ENCODE measurements at places on chromosomes 5 and 9.
A peak's percentile ranks its signal among the peaks of the same experiment; 100 is the strongest.

GRCh38 chr5:143481697-143482531, 78.4 kb upstream of the NR3C1 start:
- DNase-seq, result no peak

DNA sequence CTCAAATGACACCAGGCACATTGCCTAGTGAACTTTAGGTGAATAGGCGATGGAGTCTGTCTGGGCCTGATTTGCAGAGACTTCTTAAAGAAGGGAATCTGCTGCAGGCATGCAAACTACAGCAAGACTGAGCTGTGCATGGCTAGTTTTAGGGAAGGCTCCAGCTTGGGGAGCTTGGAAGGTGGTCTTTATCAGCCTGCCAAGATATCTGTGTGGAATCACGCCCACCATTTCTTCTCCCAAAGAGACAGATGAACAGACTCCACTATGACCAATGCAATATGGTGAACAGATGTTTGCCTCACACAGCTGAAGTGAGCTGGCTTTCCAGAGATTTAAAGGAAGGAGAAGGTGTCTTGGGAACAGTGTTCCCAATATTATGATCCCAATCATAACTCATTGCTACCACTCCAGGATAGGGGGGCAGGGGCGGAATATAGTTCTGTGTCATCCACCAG, 129.0 kb upstream of the HMHB1 start:
- no peak for DNase-seq

DNA sequence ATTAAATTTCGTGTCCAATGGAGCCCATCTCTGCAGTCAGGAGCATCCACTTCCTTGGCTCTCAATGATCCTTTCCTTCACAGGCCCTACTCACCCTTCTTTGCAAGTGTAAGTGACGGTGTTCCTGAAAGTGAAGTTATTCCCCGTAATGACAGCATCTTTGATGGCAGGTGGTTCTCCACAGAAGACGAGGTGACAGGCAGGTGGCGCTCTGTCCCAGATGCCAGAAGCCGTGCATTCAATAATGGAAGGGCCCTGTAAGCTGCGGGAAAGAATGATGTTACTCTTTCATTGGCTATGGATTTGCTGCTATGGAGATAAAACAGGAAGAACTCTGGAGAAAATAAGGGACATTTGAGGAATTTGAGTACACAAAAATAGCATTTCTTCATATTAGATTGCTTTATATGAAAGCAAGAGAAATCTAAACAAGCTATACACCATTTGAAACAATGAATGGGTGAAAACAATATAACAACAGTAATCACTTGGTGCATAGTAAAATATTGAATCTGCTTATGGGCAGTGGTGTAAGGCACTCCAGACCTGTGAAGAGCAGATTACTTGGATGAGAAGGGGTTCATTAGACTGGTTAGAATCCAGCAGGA, 89.9 kb upstream of the TXNDC8 start:
- peak; percentile 60 for DNase-seq

DNA sequence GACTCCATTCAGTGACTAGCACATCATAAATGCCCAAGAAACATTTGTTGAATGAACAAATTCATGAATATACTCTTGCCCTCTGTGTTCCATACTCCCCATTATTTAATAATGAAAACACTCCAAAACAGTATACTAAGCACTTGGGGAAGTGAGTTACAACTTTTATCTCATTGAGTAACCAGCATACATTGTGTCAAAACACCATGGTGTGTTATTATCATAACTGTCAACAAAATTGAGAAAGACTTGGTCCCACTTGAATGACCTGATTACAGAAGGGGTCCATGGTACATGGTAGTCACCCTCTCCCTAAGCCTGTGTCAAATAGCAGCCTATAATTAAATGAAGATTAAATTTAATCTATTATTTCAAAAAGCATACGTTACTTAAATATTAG, 16.2 kb downstream of the ANKH start:
- DNase-seq, result no peak

GRCh38 chr9:133948131-133948530, 44.0 kb downstream of the VAV2 start:
- no peak for DNase-seq

All from EH (cell line).